ENCODE measurements at places on chromosomes 4 and X.

DNA sequence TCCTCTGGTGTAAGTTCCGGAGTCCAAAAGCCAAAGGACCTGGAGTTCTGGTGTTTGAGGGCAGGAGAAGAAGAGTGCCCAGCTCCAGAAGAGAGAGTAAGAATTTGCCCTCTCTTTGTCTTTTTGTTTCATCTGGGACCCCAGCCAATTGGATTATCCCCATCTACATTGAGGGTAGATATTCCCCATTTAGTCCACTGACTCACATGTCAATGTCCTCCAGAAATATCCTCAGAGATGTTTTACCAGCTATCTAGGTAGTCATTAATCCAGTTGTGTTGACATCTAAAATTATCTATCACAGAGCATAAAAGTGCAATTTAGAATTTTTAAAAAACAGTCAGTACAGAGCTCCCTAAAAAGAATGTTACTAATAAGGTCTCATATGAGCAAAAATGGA is 132.9 kb upstream of the TMEM47 start:
- no peak for DNase-seq

DNA sequence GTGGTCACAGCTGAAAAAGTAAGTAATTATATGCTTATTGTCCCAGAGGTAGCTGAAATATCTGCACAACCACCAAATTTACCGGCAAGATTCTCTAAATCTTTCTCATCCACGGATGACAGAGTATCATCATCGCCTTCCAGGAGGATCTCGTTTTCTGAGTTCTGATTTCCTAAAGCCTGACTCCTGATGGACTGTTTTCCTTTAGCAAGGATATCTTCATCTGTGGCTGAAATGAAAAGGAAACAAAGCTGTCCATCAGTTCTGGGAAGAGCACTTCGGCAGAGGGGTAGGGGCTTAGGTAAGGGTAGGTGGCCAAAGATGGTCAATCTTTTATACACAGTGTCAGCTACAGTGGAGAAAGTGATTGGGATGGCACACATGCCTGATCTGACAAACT is 8.7 kb downstream of the MAB21L2 start:
- DNase-seq: no peak

DNA sequence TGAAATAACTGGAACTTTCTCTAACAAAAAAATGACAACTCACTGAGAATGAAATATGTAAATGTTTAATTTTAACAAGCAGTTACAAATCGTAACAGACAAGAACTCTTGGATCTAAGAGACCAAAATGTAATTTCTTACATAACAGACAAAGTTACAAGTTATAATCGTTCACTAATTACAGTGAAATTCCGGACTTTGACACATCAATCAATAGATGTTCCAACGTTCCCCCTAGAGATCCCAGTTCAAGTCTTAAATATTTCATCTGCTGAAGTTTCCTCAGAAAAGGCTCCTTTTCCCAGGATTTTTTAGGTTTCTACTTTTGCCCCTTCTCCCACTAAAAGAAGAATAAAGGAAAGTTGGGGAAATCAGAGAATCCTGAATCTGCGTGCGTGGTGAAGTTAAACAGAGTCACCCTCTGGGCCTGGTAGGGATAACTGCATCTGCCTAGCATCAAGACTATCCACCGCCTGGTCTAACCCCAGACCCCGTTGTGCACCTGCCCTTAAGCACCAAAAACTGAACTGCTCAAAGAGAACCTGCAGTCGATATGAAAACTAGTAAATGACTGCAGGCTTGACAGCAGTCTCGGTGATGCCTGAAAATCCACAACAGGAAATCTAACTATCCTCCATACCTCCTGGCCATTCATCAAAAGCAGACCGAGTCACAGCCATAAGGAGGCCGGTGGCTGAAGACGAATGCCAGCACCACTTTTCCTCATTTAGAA is 2.3 kb downstream of the IRF2 start:
- peak; percentile 30 for DNase-seq

DNA sequence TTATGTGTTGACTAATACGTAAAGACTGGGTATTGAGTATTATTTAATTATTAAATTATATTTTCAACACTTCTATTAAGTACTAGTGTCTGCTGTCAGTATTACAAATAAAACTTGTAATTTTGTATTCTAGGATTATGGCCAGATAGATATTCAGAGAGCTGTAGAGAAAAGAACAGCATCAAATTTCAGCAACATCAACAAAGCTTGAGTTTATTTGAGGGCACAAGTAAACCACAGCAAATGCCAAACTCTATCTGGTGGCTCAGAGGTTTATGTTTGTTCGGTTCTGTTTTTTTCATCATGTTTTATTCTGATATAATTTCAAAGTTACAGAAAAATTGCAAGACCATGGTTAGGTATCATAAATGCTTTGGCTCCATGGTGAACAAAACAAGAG is 1530.5 kb downstream of the PCDH18 start:
- no peak for DNase-seq

DNA sequence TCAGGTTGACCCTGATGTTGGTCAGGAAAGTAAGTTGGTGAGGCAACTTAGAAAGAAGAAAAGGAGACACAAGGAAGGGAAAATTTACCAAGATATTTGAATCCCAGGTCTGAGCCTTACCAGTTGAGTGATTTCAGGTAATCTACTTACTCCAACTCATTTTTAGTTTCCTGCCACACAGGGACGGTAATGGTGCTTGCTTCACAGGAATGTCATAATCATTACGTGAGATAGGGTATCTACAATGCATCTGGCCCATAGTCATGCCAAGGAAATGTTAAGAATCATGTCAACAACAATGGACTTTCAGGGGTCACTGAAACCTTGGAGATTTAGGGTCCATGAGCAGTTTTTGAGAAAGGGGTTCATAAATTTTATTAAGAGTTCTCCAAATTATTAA is 195.4 kb upstream of the HHIP start:
- no peak for DNase-seq

- peak; percentile 60 for DNase-seq
These were observed 2.5 kb downstream of the CACNA1F start for GRCh38 chrX:49230500-49231232.

DNA sequence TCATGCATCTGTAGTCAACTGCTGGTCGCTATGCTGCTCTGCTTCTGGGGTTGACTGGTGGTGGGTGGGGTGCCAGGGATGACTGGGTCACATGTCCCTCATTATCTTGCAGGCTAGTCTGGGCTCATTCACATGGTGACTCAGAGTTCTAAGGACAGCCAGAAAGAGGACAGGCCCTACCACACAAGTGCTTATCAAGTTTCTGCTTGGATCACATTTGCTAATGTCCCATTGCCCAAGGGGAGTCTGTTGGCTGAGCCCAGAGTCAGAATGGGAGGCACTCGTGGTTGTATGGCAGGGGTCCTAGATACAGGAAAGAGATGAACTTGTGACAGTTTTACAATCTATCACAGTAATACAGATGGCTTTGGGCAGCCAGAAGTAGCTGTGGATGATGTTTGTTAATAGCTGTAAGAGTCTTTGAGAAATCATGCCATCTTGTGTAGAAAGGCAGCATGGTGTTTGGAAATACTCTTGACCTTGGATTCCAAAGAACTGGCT is 221.3 kb downstream of the GPAT3 start:
- DNase-seq: no peak

GRCh38 chrX:8084006-8084405 is 87.1 kb downstream of the VCX2 start:
- no peak for DNase-seq

DNA sequence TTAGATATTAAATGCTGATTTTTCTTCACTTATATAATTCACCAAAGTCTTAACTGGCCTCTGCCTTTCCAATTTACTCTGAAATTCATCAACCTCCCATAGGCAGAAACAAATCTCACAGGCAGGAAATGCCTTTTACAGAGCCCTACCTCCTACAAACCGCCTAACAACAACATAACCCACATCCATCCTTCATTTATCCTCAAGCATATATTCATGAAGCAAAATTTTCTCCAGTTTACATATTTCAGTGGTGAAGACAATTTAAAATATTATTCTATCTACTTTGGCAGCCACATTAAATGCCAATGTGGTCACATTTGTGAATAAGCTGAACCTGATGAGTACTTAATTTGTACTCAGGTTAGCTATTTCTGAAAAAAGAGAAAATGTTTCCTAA is 30.3 kb downstream of the SEPSECS start:
- no peak for DNase-seq

GRCh38 chr4:15117270-15117946 is 115.1 kb downstream of the CPEB2 start:
- no peak for DNase-seq

DNA sequence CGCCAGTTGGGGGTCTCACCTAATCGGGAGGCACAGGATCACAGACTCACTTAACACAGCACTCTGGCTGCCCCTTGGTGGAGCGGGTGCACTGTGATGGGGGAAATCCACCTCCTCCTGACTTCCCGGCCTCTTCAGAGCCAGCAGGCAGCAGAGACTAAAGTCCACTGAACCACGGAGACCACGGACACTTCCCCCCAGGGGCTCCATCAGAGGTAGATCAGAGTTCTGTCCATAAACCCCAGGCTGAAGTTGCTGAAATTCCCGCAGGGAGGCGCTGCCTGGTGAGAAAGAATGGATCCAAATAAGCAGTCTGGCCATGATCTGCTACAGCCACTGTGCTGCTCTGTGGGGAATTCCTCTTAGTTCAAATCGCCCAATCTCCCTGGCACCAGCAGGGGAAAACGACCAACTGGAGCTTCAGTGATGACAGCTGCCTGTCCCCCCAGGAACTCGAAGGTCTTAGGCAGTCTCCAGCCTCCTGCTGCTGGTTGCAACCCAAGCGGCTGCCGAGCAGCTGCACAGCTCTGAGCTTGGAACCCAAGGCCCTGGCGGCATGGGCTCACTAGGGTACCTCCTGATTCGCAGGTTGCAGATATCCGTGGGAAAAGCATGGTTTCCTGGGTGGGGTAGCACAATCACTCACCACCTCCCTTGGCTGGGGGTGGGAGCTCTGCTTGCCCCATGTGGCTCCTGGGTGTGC is 106.9 kb upstream of the DCAF12L2 start:
- DNase-seq: no peak

- DNase-seq: no peak
These were observed 1.5 kb downstream of the SASH3 start for GRCh38 chrX:129781134-129781672.

DNA sequence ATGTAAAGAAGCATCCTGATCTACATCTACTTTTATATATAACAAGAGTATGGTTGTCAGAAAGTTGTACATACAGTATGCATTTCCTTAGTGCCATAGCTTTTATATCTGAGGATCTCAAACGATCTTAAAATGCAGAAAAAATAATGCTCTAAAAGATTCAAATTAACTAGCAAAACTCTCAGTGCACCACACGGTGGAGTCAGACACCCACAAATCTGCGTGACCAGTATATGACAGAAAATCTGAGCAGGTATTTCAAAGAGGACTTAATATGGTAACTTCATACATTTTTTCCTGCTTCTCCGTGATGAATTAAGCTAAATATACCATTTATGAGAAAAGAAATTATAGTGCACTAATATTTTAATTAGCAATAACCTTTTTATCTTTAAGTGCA is 803.0 kb downstream of the DMD start:
- no peak for DNase-seq

- DNase-seq: no peak
These were observed 309.8 kb downstream of the LDB2 start for GRCh38 chr4:16588651-16589050.

- DNase-seq: no peak
These were observed 18.4 kb downstream of the NMU start for GRCh38 chr4:55617587-55618197.

DNA sequence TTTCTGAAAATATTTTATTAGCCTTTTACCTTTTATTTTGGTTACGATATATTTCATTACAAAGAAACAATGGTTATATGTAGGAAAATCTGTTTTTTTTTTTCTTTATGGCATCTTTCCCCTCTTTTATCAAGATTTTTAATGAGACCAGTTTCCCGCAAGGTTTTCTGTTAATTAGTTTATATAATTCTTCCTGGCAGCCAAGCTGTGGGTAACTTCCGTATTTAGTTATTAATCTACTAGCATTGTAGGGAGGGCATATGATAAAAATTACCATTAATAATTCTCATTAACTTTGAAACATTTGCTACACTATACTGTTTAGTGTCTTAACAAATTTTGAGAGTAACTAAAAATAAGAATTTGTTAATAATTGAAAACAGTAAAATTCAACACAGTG is 181.1 kb upstream of the GPRIN3 start:
- no peak for DNase-seq

GRCh38 chrX:11397680-11398079 is 104.5 kb downstream of the AMELX start:
- DNase-seq: no peak

- no peak for DNase-seq
These were observed 9.8 kb downstream of the EREG start for GRCh38 chr4:74374561-74375327.

- no peak for DNase-seq
These were observed 60.4 kb upstream of the PLAC8 start for GRCh38 chr4:83174844-83175414.

DNA sequence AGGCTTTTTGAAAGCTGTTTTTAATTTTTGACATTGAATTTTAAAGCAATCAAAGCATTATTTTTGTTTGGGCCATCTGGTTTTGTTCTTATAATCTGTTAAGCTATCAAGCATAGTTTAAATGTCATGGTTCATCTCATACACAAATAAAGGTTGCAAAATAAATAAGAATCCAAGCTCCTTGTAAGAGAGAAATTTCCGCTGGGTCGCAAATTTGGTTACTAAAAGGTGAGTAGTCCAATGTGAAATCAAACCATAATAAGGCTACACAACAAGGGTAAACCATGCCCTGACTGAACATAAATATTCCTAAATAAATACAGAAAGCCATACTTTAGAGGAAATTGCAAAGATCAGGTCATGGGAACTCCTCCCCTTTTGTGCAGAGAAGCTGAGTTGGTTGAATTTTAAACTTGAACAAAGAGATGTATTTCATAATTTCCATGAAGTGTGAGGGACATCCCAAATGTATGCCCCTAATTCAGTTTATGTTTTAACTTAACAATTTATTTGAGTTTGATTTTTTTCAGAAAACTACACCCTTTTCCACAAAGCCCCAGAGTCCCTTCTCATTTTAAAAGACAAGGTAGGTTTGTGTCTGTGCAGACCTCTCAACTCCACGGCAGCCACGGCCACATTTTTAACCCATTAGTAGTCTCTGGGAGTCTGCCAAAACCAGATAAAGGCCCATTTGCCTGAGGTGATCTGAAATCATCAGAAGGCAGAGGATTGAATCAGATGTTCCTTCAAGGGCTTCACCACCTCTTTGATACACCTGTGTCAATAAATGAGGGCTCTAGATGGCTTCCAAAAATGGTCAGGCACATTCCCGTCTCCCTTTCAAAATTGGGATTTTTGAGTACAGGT is 85.2 kb downstream of the PLAC1 start:
- no peak for DNase-seq

DNA sequence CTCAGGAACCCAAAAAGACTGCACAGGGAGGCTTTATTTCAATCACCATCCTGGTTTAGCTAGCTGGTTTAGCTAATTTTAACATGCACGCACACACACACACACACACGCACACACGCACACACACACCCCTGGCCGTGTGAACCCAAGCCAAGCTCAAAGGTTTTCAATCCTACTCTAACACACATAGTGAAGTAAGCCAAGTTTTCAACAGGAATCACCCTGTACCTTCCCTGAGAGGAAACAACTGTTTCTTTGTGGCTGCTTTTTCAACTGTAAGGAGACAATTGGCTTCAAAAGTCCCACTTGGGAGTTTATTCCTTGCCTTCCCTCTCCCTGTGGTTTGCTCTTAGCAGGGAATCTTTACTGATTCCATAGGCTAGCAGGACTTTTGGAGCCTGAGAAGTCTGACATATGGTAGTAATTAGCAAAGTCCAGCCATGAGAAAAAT is 98.9 kb upstream of the BMP3 start:
- no peak for DNase-seq
